ENCODE measurements at places on chromosomes 12 and 14.

- no peak for DNase-seq
Measured at GRCh38 chr12:128245121-128245520, 21.8 kb upstream of the TMEM132C start.

DNA sequence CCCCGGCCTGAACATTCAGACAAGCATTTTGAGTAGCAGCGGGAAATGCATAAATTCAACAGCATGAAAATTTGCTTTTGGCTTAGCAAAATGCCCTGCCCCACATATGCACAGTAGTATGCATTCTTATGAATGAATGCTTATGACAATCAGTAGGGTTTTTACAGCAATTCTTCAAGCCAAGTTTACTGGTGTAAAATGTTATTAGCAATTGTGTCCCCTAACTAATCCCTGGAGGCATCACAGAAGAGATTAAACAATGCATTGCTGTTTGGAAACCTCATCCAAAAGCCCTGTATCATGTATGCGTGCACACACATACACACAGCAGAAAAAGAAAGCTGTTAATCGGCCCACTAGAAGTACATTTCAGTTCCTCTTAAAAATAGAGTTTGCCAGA lies 406.5 kb downstream of the LRIG3 start:
- no peak for DNase-seq

DNA sequence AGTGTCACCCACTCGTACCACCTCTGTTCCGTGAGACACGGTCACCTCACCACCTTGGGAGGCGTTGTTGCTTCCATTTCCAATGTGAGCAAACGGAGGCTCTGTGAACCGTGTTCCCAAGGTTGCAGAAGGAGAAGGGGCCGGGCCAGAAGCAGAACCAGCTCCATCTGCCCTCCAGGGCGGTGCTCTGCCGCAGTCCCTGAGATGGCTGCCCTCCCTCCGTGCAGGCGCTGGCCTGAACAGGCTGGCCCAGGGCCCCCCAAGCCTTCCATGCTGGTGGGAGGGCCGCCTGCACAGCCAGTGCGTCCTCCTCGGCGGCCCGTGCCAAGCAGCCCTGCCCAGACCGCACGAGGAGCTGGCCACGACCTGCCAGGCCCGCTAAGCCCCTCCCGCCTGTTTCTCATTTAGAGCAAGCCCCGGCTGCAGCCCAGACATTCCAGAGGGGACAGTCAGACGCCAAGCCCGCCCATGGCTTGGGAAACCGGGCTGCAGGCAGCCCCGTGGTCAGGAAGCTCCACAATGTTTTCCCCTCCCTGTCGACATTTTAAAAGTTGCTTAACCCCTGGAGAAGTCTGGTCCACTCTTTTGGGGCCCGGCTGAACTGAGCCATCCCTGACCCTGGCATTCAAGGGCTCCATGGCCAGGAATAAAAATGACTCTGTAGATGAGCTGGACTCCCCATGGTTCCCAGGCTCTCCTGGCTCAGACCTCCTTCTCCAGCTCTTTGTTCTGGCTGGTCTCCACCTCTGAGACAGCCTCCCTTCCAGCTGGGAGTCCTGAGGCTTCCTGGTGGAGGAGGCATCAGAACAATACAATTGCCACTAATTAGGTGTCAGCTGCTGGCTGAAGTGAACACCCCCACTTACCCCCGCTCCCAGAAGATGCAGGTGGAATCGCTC lies 236.0 kb downstream of the BCL11B start:
- no peak for DNase-seq

DNA sequence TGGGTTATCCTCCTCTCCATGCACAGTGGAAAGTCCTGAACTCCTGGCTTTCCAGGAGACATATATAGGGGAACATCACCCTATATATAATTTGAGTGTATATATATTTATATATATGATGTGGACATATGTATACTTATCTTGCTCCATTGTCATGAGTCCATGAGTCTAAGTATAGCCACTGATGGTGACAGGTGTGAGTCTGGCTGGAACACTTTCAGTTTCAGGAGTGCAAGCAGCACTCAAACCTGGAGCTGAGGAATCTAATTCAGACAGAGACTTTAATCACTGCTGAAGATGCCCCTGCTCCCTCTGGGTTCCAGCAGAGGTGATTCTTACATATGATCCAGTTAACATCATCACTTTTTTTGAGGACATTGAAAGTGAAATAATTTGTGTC lies 4.4 kb downstream of the SSTR1 start:
- no peak for DNase-seq

DNA sequence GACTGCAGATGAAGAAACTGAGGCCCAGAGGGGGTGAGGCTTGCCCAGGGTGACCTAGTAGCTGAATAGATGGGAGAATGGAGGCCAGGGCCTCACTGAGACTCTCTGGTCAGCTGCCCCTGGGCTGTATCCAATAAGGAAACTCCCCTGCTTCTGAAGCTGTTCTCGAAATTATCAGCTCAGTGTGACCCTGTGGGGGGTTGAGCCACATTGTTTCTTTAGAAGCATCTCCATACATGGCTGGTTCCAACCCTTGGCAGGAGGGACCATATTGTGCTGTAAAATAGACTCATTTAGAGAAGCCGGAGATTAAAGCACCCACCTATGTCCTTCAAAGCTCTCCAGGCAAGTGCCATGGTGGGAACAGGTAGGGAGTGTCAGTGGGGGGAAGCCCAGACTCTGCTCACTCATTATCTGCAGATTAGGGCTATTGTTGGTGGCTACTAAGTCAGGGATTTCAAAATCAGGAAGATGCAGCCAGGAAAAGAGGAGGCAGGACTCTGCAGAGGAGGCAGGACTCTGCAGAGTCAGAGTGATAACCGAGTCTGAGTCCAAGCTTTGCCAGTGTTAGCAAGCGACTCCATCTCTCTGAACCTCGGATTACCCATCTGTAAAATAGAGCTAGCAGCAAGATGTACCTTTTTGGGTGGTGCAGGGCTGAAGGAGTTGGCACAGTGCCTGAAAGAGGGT lies 3.5 kb downstream of the SERPINA5 start:
- no peak for DNase-seq

DNA sequence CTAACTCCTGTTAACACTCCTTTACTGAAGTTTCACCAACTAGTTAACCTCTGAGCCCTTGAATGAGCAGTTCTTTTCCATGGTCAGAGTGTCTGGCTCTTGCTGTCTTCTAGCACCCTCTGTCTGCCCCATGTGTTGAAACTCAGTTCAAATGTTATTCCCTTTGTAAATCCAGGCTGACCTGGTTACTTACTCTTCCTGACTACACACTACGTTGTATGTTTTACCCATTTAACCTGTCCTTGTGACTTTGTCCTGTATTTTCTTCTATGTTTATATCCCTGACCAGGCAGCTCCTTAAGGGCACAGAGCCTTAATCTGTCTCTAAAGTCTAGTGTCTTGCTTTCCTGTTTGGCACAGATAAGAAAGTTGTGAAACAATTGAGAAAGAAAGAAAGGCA lies 389.0 kb upstream of the RPL10L start:
- no peak for DNase-seq

DNA sequence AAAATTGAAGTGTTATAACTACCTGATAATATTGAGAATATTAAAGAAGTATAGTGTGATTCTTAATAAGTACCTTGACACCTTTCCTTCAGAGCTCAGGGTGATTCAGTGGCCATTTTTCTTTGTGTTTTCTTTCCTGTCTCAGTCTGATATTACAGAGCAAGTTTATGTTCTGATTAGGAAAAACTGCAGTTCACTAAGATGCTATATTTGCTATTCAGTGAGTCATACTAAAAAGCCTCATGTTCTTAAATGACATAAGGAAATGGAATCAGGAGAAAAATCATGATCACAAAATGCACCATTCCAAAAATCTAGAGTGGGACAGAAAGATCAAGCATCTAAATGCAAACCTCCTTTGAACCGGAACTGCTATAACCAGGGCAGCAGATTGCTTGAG lies 390.6 kb upstream of the ATP2B1 start:
- DNase-seq: no peak

GRCh38 chr14:101150039-101150610 lies 246.6 kb upstream of the RTL1 start:
- DNase-seq: no peak

GRCh38 chr14:23573384-23574015 lies 5.1 kb downstream of the JPH4 start:
- no peak for DNase-seq

DNA sequence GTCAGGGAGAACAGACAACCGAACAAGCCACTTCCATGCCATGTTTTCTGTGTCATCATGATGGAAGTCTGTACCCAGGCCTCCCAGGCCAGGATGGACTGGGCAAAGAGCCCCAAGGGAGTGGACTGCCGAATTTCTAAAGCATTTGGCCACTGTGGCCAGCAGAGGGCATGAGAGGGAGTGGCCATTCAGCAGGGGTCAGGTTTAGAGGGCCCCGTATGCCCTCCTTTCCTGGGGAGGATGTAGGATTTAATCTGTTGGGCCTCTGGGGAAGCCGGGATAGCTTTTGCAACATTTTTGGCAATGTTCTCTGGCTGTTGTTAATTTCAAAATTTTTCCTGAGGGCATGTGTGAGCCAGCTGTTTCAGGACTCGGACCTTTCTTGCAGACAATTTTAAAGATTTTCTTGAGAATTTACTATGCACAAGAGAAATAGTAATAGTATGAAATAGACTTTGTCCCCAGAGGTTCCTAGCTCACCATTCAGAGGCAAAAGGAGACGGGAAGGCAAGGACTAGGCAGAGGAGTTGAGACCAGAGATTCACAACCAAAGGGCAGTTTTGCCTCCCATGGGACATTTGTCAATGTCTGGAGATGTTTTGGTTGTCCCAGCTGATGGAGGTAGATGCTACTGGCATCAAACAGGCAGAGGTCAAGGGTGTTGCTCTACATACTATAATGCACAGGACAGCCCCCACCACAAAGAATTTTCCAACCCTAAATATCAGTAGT lies 18.0 kb downstream of the ACACB start:
- no peak for DNase-seq
